Endodermal cell (in vitro differentiated cells): ENCODE measurements at places on chromosomes 6 and 20. TPM values are rescaled to one million over a fixed set of nuclear protein-coding genes. Genes with fewer than 3 reads are reported as not detected.
A peak's percentile ranks its signal among the peaks of the same experiment; 100 is the strongest.

CAGE1 gene
- 0.11 and 0.22 TPM in 2 replicates for total RNA-seq

DNA sequence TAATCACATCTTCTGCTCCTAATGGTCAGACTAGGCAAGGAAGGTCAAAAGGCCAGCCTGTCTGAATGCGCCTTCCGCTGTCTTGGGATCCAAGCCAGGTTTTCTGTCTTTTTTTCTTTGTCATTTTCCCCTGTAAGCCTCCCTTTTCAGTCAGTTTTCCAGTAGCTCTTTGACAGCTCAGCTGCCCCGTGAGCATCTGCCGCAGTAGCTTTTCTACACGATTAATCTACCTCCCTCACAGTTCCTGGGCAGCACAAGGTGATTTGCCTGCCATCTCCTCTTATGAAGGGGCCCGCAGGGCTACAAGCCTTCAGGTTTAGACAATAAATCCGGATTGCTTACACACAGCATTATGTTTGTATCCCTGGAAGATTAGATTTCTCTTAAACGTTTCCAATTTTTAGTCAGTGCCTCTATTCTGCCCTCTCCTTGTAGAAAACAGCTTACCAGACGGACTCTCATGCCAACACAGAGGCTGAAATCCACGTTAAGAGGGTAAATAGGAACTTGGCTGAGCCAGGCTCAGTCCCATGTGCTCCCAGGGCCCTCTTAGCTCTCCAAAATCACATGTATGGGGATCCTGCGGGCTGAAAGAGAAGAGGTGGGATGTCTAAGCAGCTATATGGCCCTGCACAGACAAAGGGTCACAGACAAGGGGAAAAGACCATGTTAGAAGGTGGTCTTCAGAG lies 77.2 kb downstream of the LY86 start:
- H3K27me3 ChIP-seq = no peaks in the 10 kb centered on the region
- H3K4me1 ChIP-seq = no peaks in the 10 kb centered on the region
- no peak for DNase-seq
- no peak overlapping the region for H3K4me3 ChIP-seq
- no peak overlapping the region for H3K27ac ChIP-seq

- no peaks in the 10 kb centered on the region for H3K4me1 ChIP-seq
- H3K27me3 ChIP-seq = no peaks in the 10 kb centered on the region
- H3K27ac ChIP-seq = no peak overlapping the region
- no peaks in the 10 kb centered on the region for H3K36me3 ChIP-seq
- no peak overlapping the region for H3K4me3 ChIP-seq
These were observed 25.8 kb upstream of the SLC17A3 start for GRCh38 chr6:25899580-25900408.

- H3K4me1 ChIP-seq = no peaks in the 10 kb centered on the region
- H3K4me3 ChIP-seq = no peak overlapping the region
- H3K27ac ChIP-seq = no peak overlapping the region
- DNase-seq = no peak
These were observed 243.9 kb upstream of the RUNX2 start for GRCh38 chr6:45084257-45084656.

DNA sequence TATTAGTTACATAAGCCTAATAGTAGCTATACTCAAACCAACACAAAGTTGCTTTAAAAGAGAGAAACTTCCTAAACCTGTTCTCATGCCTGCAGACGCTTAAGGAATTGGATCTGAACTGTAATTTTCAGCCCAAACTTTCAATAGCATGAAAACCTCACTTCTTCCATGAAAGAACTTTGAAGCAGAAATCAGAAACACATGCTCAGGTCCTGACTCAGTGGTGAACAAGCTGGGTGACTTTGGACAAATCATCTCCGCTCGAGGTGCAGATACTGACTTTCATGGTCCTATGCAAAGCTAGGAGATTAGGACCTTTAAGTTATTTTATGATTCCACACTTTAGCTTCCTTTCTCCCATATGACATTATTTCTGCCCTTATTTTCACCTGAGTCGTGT lies 36.5 kb downstream of the NOX3 start:
- H3K27me3 ChIP-seq = no peaks in the 10 kb centered on the region
- no peak for DNase-seq
- no peaks in the 10 kb centered on the region for H3K4me1 ChIP-seq
- no peaks in the 10 kb centered on the region for H3K36me3 ChIP-seq
- no peak overlapping the region for H3K4me3 ChIP-seq

TPBG gene
- total RNA-seq = 33.1 and 34.0 TPM in 2 replicates

GRCh38 chr6:167748458-167749379 lies 78.0 kb upstream of the AFDN start:
- DNase-seq = peak; percentile 53
- H3K4me1 ChIP-seq = peaks cover 36% of the 10 kb centered on the region

DNA sequence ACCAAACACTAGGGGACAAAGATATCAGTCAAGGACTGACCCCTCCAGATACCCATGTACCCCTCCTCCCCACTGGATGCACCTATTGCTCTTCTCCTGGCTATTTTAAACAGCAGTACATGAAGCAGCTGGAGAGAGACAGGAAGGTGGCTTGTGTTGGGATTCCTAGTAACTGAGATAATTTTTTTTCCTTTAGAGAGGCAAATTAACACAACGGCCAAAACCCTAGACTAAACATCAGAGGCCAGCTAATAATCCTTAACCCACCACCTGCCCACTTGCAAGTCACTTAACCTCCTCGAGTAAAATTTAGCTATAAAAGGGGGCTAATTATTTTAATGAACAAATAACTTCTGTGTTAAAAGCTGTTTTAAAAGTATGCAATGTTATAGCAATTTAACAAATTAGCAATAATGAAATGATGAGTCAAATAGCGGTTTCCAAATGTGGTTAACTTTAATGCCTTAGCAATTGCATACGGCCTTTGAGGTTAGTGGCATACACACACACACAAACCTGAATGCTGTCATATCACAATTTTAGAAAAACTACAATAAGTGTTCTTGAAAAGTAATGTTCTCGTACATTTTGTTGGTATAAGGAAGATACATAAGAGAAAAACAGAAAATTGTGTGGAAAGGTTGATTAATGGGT lies 151.7 kb downstream of the FRK start:
- no peak overlapping the region for H3K27ac ChIP-seq
- H3K36me3 ChIP-seq = no peaks in the 10 kb centered on the region
- peaks cover 6% of the 10 kb centered on the region for H3K4me1 ChIP-seq
- DNase-seq = no peak

DNA sequence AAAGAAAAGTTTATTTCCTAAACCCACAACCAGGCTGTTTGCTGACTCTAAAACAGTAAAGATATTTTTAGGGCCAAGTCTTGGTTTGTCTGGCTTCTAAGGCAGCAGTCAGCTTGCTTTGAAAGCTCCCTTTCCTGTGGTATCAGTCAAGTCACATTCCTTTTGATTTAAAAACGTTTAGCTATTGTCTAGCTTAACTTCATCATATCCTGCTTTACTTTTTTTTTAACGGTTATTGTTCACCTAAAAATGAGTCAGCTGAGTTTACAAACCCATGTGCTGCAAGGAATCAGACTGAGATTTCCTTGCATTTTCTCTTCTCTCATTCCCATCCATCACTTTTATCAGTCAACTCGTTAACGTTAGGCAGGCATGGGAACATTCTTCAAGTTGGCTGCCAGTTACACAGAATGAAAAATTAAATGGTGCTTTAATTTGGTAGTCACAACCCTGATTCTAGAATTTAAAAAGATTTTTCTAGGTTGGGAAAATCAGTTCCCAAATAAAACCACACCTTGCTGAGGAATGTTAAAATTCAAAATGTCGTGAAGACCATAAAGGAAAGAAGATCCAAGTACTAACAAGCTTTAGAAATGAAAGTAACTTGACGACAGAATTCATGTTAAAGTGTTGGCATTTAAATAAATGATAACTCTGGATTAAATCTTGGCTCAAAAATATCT lies 45.9 kb downstream of the ELOVL5 start:
- H3K27ac ChIP-seq = peak overlapping the region; percentile 6
- no peak for DNase-seq
- H3K4me1 ChIP-seq = no peaks in the 10 kb centered on the region
- no peaks in the 10 kb centered on the region for H3K27me3 ChIP-seq
- no peak overlapping the region for H3K4me3 ChIP-seq

DNA sequence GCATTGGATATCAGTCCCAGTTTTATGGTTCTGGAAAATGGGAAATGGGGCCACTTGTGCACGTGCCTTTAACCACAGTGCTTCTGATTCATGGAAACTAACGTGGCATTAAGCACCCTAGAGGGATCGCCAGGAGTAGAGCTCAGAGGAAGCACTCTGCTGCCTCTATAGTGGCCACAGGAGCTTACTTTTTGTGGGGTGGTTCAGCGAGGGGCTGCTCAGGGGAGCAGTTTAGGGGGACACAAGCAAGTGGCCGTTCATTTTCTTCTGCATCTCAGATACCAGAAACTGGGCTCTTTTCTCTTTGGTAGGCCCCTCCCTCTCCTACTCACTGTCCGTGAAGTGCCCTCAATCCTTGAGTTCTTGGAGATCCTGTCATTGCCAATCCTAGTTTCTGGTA lies 28.5 kb downstream of the AGPAT4 start:
- H3K4me3 ChIP-seq = no peak overlapping the region
- H3K27ac ChIP-seq = no peak overlapping the region
- H3K36me3 ChIP-seq = peaks cover 17% of the 10 kb centered on the region
- peaks cover 6% of the 10 kb centered on the region for H3K4me1 ChIP-seq

GRCh38 chr20:21272279-21272678 lies 30.9 kb upstream of the XRN2 start:
- no peaks in the 10 kb centered on the region for H3K4me1 ChIP-seq
- H3K4me3 ChIP-seq = no peak overlapping the region
- no peak overlapping the region for H3K27ac ChIP-seq
- H3K36me3 ChIP-seq = no peaks in the 10 kb centered on the region

APCDD1L gene
- 6.4 to 16.9 TPM (median 6.4 TPM) in 3 replicates for total RNA-seq

DNA sequence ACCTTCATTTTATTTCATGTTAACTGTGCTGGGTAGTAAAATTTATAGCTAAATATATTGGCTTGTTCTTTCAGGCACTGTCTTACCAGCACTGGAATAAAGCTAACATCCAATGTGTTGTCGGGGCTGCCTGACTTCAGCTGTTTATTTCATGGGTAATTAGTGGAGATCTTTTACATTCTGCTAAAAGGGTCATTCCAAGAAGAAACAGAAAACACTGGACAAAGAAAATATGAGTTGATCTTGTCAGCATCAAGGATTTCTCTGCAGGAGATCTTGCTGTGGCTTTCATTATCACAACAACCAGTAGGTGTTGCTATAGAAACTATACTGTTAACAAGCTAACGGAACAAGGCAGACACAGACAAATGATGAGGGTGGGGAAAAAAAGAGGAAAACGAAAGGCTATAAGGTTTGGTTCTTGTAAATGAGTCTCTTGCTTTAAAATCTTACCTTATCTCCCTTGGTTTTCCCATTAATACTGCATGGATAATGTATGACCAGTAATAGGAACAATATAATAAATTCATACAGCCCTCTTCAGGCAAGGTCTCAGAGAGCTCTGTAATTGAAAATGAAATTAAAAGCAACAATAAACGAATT lies 206.8 kb downstream of the SIM1 start:
- no peak overlapping the region for H3K27ac ChIP-seq
- no peak overlapping the region for H3K4me3 ChIP-seq
- no peak for DNase-seq
- no peaks in the 10 kb centered on the region for H3K27me3 ChIP-seq

GRCh38 chr6:131379948-131380347 lies 193.1 kb upstream of the ARG1 start:
- no peaks in the 10 kb centered on the region for H3K4me1 ChIP-seq
- no peaks in the 10 kb centered on the region for H3K27me3 ChIP-seq
- no peak overlapping the region for H3K27ac ChIP-seq
- H3K4me3 ChIP-seq = no peak overlapping the region
- no peak for DNase-seq

GRCh38 chr20:50111120-50111828 lies 1.7 kb downstream of the UBE2V1 start:
- H3K4me3 ChIP-seq = peak overlapping the region; percentile 92
- H3K27me3 ChIP-seq = no peaks in the 10 kb centered on the region
- no peak for DNase-seq
- no peak overlapping the region for H3K27ac ChIP-seq

DNA sequence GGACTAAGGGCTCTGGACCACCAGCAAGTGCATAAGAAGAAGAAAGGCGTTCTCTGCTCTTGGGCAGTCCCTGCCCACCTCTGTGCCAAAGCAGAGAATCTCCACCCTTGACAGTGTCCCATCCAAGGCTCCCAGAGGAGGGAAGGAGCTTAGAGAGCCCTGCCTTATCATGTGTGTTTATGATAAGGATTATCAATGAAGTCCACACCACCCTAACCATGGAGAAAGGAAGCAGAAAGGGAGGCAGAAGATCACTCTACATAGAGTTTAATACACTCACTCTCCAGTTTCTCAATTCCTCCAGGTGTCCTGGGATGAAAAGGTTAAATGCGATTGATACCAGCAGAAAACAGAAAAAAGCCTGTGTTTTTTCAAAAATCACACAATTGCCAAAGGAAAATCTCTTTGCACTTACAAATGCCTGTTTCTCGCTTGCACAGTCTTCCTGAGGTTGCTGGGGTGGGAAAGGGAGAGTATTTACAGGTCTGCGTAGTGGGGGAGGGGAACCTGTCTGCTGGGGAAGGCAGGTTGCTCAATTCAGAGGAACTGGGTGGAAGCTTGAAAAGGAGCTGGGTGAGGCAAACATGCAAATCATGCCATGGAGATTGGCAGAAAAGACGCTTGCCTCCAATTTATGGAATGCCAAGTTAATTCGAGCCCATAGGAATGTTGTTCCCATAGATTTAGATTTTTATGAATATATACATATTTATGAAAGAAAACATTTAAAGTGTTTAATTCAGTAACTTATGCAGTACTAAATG lies 104.0 kb downstream of the EYA2 start:
- H3K27ac ChIP-seq = no peak overlapping the region

MLIP gene
- not detected in 3 replicates for total RNA-seq
